ENCODE measurements at places on chromosomes 12 and 14. TPM values are rescaled to one million over a fixed set of nuclear protein-coding genes. Genes with fewer than 3 reads are reported as not detected.

SPIC gene
- not detected for polyA plus RNA-seq

MLF2 gene
- polyA plus RNA-seq = 134 TPM

MANSC1 gene
- 4.2 TPM for polyA plus RNA-seq

KRT6A gene
- polyA plus RNA-seq = not detected

MVK gene
- 3.4 TPM for polyA plus RNA-seq

CCDC175 gene
- polyA plus RNA-seq = not detected

PLEKHG3 gene
- polyA plus RNA-seq = 0.17 TPM

NFE2 gene
- polyA plus RNA-seq = 0.61 TPM

REP15 gene
- polyA plus RNA-seq = not detected

ANG gene
- polyA plus RNA-seq = 0.40 TPM
